GM23338 (cell line): ENCODE measurements at places on chromosomes 6 and 20.

GRCh38 chr6:136809091-136809860, 13.1 kb upstream of the PEX7 start:
- no peaks in the 10 kb centered on the region for H3K27me3 ChIP-seq
- H3K27ac ChIP-seq = no peak overlapping the region
- peaks cover 4% of the 10 kb centered on the region; the same call in 1 of the 2 replicates for H3K4me1 ChIP-seq

DNA sequence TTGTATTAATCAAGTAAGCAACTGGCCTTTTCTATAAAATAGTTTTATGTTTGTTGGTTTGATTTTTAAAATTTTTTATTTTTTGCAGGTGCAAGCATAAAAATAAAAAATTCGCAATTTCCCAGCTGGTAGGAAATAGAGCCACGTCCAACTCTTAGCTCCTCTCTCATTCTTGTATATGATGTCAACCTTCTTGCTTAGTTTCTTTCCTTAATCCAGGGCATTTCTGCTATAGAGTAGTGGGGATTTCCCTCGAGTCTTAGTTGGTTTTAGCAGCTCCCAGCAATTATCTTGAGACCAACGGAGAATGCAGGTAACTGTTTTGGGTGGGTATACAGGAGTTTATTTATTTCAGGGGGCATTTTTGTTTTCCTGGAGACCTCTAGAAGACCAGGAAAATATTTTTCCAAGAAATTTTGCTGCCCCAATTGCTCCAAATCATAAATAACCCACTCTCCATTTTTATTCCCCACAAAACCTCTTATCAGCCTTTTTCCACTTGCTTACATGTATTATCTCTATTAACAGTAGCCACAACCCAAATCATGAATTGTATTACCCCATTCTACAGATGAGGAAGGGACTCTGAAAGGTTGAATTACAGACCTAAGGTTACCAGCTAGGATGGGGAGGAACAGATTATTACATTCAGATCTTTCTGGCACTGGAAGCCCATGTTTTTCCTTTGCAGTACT, 18.4 kb downstream of the PHACTR2 start:
- H3K4me1 ChIP-seq = peaks cover 73% of the 10 kb centered on the region
- peak overlapping the region; percentile 30; the same call in 1 of the 2 replicates for H3K27ac ChIP-seq
- H3K27me3 ChIP-seq = no peaks in the 10 kb centered on the region
- H3K4me3 ChIP-seq = no peak overlapping the region
- no peak for DNase-seq
- H3K36me3 ChIP-seq = no peaks in the 10 kb centered on the region

DNA sequence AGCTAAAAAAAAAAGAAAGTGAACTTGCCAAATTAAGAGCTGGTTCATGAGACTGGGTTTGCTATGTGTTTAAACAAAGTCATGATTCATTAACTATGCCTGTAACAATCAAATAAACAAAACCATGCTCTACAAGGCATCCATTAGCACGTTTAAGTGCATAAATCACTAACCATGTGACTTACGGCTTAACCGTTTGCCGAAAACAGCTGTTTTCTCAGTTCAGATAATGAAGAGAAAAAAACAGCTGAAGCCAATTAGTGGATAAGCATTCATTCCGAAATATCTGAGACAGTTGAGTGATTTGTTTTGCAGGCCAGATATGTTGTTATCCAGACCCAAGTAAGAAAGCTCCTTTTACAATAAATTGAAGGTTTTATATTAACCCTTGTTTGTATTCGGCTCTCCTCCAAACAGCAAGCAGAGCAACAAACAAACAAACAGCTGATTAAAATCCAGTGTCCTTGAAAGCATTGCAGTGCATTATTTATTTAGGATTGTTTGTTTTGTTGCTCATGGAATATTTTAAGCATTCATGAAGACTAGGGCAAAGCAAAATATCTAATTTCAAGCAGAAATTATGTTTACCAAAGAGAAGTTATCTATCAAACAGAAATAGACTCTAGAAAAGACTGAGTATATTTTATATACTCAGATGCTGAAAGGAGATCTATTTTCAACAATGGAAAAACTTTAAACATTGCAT, 343.5 kb downstream of the RFPL4B start:
- H3K27me3 ChIP-seq = no peaks in the 10 kb centered on the region
- H3K27ac ChIP-seq = no peak overlapping the region
- H3K4me3 ChIP-seq = no peak overlapping the region

- no peak overlapping the region for H3K27ac ChIP-seq
- peaks cover 73% of the 10 kb centered on the region for H3K4me1 ChIP-seq
- H3K36me3 ChIP-seq = no peaks in the 10 kb centered on the region
- DNase-seq = peak; percentile 21
Measured at GRCh38 chr6:128438393-128438792, 82.0 kb downstream of the PTPRK start.

- H3K27me3 ChIP-seq = no peaks in the 10 kb centered on the region
- H3K36me3 ChIP-seq = no peaks in the 10 kb centered on the region
- DNase-seq = no peak
- no peak overlapping the region for H3K27ac ChIP-seq
- H3K4me3 ChIP-seq = no peak overlapping the region
Measured at GRCh38 chr6:39565956-39566355, 159.3 kb downstream of the KIF6 start.

GRCh38 chr6:11009353-11009752, 34.8 kb downstream of the ELOVL2 start:
- H3K4me1 ChIP-seq = peaks cover 14% of the 10 kb centered on the region; the same call in 1 of the 2 replicates
- no peak overlapping the region for H3K4me3 ChIP-seq
- no peaks in the 10 kb centered on the region for H3K36me3 ChIP-seq
- no peaks in the 10 kb centered on the region for H3K27me3 ChIP-seq

- H3K27me3 ChIP-seq = no peaks in the 10 kb centered on the region
- H3K27ac ChIP-seq = no peak overlapping the region
- H3K36me3 ChIP-seq = no peaks in the 10 kb centered on the region
- DNase-seq = no peak
- H3K4me1 ChIP-seq = peaks cover 3% of the 10 kb centered on the region; the same call in 1 of the 2 replicates
Measured at GRCh38 chr6:116924245-116924644, 47.2 kb downstream of the RFX6 start.

DNA sequence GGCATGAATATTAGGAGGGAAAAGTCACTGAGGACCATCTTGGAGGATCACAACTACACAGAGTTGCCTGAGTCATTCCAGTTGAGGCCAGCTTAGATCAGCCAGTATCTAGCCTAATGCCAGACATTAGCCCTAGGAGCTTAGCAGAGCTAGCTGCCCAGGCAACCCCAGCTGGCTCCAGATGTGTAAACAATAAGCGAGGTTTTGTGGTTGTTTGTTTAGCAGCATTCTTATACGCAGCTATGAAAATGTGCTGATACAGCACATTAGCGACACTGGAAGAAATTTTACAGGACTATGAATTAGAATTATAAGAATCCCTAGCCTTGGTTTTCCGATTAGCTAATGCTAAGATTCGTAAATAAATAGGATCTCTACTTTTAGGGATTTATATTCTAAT, 59.3 kb downstream of the BTBD3 start:
- DNase-seq = no peak
- no peak overlapping the region for H3K27ac ChIP-seq
- H3K36me3 ChIP-seq = no peaks in the 10 kb centered on the region
- H3K4me1 ChIP-seq = peaks cover 21% of the 10 kb centered on the region

DNA sequence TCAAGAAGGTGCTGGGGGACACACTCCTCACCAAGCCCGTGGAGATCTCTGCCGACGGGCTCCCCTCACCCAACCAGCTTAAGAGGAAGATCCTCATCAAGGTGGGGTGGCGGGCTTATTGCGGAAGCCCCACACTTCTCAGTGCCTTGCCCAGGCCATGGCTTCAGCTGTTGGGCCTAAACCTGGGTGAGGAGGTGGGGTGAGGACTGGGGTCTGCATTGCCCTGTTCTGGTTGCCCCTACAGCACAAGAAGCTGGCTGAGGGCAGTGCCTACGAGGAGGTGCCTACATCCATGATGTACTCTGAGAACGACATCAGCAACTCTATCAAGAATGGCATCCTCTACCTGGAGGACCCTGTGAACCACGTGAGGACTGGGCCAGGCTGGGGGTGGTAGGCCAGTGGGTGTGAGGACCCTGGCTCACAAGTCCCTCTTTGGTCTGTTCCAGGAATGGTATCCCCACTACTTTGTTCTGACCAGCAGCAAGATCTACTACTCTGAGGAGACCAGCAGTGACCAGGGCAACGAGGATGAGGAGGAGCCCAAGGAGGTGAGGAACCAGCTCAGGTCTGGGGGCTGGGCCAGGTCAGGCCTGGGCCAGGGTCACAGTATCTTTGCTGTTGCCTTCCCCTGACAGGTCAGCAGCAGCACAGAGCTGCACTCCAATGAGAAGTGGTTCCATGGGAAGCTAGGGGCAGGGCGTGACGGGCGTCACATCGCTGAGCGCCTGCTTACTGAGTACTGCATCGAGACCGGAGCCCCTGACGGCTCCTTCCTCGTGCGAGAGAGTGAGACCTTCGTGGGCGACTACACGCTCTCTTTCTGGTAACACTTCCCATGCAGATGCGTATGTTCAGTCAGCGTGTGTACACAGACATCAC, 27.9 kb downstream of the PLCG1 start:
- DNase-seq = no peak
- no peak overlapping the region for H3K27ac ChIP-seq

- peak; percentile 74 for DNase-seq
- H3K4me1 ChIP-seq = peaks cover 3% of the 10 kb centered on the region
- H3K27me3 ChIP-seq = no peaks in the 10 kb centered on the region
- no peaks in the 10 kb centered on the region for H3K36me3 ChIP-seq
Measured at GRCh38 chr6:87702589-87702945, 534 bp upstream of the AKIRIN2 start.

DNA sequence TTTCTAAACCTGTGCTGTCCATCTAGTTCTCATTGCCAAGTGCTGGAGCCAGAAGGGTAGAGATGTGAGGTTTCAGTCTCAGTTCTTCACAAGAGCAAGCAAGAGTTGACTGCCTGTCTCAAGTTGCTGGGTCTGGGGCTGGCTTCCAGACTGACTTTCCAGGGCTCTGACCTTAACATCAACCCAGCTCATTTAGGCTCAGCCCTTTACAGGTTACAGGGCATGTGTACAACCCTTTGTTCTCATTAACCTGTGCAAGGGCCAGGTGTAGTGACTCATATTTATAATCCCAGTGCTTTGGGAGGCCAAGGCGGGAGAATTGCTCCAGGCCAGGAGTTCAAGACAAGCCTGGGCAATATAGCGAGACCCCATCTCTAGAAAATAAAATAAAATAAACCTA, 30.6 kb downstream of the FITM2 start:
- H3K4me3 ChIP-seq = no peak overlapping the region
- no peaks in the 10 kb centered on the region for H3K27me3 ChIP-seq
- H3K36me3 ChIP-seq = no peaks in the 10 kb centered on the region
- no peak overlapping the region for H3K27ac ChIP-seq
- no peak for DNase-seq
- H3K4me1 ChIP-seq = no peaks in the 10 kb centered on the region

GRCh38 chr20:14543040-14543439, 205.6 kb upstream of the FLRT3 start:
- no peak for DNase-seq
- no peaks in the 10 kb centered on the region for H3K27me3 ChIP-seq
- no peaks in the 10 kb centered on the region for H3K4me1 ChIP-seq
- H3K27ac ChIP-seq = no peak overlapping the region
- no peaks in the 10 kb centered on the region for H3K36me3 ChIP-seq

GRCh38 chr6:137452333-137452894, 41.8 kb downstream of the OLIG3 start:
- H3K4me3 ChIP-seq = no peak overlapping the region
- H3K4me1 ChIP-seq = no peaks in the 10 kb centered on the region
- DNase-seq = no peak
- H3K27ac ChIP-seq = no peak overlapping the region
- H3K36me3 ChIP-seq = peaks cover 4% of the 10 kb centered on the region; the same call in 1 of the 2 replicates
- H3K27me3 ChIP-seq = no peaks in the 10 kb centered on the region

DNA sequence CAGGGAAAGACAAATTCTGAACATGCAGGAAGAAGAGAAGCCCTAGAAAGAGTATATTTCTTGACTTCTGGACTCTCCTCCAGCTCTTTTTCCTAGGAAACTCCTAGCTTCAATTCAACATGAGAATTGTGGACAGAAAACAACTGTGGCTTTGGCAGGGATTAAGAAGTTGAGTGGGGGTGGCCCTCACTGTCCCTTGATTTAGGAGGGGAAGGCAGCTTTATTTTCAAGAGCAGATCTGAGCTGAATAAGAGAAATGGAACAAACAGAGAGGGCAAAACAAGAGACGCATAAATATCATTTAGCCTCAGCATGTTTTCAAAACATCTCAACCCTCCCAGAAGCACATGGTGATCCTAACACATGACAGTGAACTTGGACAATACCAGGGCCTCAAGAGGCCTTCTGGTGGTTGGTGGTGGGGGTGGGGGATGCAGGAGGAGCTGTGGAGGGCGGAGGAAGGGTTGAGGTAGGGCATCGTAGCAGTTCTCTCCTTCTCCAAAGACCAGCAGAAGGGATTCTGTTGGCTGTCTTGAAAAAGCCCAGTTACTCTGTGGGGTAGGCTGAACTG, 21.1 kb upstream of the TAGAP start:
- peaks cover 12% of the 10 kb centered on the region for H3K27me3 ChIP-seq
- no peak overlapping the region for H3K4me3 ChIP-seq
- peaks cover 11% of the 10 kb centered on the region for H3K4me1 ChIP-seq
- no peaks in the 10 kb centered on the region; the same call in 1 of the 2 replicates for H3K36me3 ChIP-seq
- no peak overlapping the region for H3K27ac ChIP-seq

- H3K4me1 ChIP-seq = peaks cover 8% of the 10 kb centered on the region; the same call in 1 of the 2 replicates
- DNase-seq = peak; percentile 83
- H3K4me3 ChIP-seq = peak within 1 kb of the TSS; percentile 70
- H3K36me3 ChIP-seq = no peaks in the 10 kb centered on the region
- H3K27ac ChIP-seq = no peak within 1 kb of the TSS
Measured at GRCh38 chr6:149941583-149942460, at the start of gene ULBP2. TSS of gene ULBP2 (plus strand) at chr6:149942014. CDS start at chr6:149942073, 59 bp downstream.

DNA sequence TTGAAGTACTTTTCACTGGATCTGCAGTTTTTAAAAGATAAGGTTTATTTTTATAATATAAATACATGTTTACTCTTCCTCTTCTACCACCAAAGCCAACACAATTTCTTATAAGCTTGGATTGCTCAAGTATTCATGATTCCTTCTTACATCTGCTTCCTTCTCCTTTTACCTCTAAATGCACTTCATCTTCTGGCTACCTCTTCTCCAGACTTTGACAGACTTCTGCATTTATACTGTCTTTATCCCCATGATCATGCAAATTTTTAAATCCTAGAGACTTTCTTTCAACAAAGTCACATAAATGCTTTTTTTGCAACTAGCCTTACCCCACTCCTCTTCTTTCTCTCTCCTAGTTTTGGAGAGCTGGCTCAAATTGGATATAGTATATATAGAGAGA, 142.9 kb downstream of the TFAP2B start:
- H3K27ac ChIP-seq = no peak overlapping the region
- H3K36me3 ChIP-seq = no peaks in the 10 kb centered on the region
- no peaks in the 10 kb centered on the region for H3K27me3 ChIP-seq
- DNase-seq = no peak
- H3K4me1 ChIP-seq = no peaks in the 10 kb centered on the region
